ENCODE measurements at places on chromosomes 2 and 18.

DNA sequence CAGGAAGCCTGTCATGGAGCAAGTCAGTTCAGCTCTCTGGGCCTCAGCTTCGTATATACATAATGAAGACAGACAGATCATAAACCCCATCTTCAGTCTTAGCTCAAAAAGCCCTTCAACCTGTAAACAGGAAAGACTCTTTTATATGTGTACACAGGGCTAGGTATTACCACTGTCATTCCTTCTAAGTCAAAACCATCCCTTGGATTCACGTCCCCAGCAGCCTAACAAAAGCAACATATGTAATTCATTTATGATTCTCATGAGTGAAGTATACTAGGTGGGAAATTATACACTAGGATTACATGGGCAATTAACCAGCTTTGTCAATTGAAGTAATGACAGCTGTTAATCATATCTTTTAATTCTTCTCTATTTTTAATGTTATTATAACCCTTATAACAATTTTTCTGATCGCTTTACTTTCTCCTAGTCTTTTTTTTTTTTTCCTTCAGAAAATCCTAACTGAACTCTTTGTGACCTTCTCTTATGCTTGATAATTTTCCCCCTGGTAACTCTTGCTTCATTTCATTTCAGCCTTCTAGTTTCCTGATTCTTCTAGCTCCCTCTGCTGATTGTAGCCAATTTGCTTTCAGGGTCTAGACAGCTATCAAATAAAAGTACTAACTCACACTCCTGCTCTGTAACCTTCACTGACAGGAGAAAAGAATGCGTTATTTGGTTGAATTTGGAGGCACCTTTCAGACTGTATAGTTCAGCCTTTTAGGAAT, 99.7 kb downstream of the RBM43 start:
- DNase-seq: no peak

DNA sequence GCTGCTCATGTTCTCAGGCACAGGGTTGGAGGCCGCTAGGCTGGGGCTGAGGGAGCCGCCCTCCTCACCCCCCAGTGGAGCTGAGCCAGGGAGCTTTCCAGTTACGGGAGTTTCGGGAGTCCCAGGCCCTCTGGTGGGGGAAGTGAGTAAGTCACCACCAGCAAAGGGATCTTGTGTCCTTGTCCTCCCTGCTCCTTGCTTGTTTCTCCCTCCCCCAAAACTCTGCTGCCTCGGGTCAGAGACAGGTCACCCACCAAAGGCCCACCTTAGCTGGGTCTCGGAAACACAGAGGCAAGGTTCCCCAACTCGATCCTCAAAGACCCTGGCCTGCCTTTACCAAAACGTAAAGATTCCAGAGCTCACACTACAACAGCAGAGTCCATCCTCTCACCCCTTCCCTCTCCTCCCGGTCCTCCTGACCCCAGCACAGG, 60.5 kb upstream of the POMC start:
- DNase-seq: no peak

DNA sequence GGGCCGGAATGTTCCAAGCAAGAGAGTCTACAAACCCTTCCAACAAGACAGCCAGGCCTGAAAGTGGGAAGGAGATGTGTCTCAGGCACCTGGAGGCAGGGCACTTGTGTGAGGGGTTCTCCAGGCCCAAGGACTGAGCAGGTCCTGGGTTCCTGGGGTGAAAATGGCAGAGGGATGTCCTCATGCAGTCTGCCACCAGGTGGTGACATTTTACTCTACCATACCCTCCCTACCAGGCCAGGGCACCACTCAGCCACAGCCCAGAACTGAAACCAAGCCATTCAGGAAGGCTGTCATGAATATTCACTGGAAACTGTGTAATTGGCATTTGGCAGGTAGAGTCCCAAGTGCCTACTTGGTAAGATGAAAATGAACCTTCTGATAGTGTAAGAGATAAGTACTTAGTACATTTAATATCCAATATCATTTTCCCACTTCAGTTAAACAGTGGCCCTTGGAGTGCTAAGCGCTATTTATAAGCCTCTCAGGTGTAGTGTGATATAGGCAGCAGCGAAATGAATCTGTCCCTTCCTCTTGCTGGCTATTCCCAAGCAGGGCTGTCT, 185.1 kb downstream of the MYO5B start:
- no peak for DNase-seq

GRCh38 chr2:64880193-64880951, 108.8 kb upstream of the SLC1A4 start:
- no peak for DNase-seq

Measured in stimulated activated CD4-positive, alpha-beta T cell treated with anti-CD3 and anti-CD28 coated beads, Interleukin-1b, Interleukin-23, amount 100 ng/mL, for 1 hour (primary cell).